Gastroesophageal sphincter (tissue), 4 donors: ENCODE measurements at places on chromosomes 11 and 22.

DNA sequence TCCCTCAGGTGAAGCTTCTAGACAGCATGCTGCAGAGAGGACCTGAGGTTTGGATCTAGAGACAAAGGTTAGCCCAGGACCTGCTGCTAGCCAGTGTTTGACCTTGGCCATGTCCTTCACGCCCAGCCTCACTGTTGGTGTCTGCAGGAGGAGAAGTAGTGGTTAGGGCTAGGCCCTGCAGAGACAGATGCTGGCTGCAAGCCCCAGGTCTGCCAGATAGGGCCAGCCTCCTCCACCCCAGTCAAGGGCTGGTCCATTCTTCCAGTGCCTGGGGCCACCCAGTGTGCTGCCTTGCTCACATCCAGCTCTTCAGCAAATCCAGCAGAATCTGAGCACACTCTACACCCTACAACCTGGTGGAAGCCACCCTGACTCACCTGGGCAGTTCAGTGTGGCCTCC is 21.5 kb upstream of the MIEF1 start:
- no peak for ATAC-seq
- H3K36me3 ChIP-seq: no peaks in the 10 kb centered on the region
- no peak overlapping the region for H3K27ac ChIP-seq
- H3K4me3 ChIP-seq: no peak overlapping the region

DNA sequence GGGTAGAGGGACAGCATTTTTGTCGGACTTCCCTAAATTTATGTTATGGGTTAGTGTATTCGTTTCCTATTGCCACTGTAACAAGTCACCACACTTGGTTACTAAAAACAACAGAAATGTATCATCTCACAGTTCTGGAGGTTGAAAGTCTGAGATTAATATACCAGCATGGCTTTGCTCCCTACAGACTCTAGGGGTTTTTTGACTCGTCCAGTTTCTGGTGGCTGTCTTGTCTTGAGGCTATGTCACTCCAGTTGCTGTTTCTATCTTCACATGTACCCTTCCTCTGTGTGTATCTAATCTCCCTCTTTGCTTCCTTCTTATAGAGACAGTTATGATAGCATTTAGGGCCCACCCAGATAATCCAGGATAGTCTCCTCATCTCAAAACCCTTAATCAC is 9.1 kb upstream of the CCDC179 start:
- H3K27me3 ChIP-seq: no peaks in the 10 kb centered on the region
- H3K27ac ChIP-seq: no peak overlapping the region
- H3K36me3 ChIP-seq: no peaks in the 10 kb centered on the region
- H3K4me1 ChIP-seq: no peaks in the 10 kb centered on the region
- H3K4me3 ChIP-seq: no peak overlapping the region

- ATAC-seq: no peak
- no peaks in the 10 kb centered on the region for H3K36me3 ChIP-seq
- H3K27ac ChIP-seq: no peak overlapping the region
- no peak overlapping the region for H3K4me3 ChIP-seq
Measured at GRCh38 chr11:15182372-15182771, 67.6 kb downstream of the INSC start.

GRCh38 chr11:120375076-120375475 is 38.9 kb downstream of the ARHGEF12 start:
- H3K36me3 ChIP-seq: no peaks in the 10 kb centered on the region
- H3K27ac ChIP-seq: no peak overlapping the region
- no peaks in the 10 kb centered on the region for H3K27me3 ChIP-seq
- no peak overlapping the region for H3K4me3 ChIP-seq
- H3K4me1 ChIP-seq: peaks cover 2% of the 10 kb centered on the region

GRCh38 chr11:117231842-117232091 is at the start of gene PCSK7:
TSS of gene PCSK7 (minus strand) at chr11:117232073. CDS start at chr11:117229844, 2,229 bp downstream.
- no peaks in the 10 kb centered on the region for H3K27me3 ChIP-seq
- peak within 1 kb of the TSS; percentile 98 for H3K27ac ChIP-seq
- no peaks in the 10 kb centered on the region for H3K4me1 ChIP-seq

DNA sequence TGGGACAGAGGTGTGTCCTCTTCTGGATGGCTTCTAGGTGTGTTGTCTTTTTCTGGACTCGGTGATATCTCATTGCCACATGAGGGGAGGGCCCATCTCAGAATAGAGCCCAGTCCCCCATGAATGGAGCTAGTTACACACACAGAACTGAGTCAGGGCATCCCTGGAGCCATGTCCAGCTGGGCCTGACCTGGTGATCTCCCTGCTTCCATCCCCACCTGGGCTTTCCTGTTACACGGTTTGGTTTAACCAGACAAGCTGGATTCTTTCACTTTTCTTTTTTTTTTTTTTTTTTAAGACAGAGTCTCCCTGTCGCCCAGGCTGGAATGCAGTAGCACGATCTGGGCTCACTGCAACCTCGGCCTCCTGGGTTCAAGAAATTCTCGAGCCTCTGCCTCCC is 6.1 kb upstream of the A4GALT start:
- no peaks in the 10 kb centered on the region for H3K36me3 ChIP-seq
- H3K27me3 ChIP-seq: no peaks in the 10 kb centered on the region
- ATAC-seq: no peak
- no peaks in the 10 kb centered on the region for H3K4me1 ChIP-seq
- no peak overlapping the region for H3K27ac ChIP-seq

- peaks cover 18% of the 10 kb centered on the region for H3K4me1 ChIP-seq
- ATAC-seq: no peak
- H3K4me3 ChIP-seq: no peak overlapping the region
Measured at GRCh38 chr11:61075891-61076290, 26.4 kb upstream of the CD5 start.

DNA sequence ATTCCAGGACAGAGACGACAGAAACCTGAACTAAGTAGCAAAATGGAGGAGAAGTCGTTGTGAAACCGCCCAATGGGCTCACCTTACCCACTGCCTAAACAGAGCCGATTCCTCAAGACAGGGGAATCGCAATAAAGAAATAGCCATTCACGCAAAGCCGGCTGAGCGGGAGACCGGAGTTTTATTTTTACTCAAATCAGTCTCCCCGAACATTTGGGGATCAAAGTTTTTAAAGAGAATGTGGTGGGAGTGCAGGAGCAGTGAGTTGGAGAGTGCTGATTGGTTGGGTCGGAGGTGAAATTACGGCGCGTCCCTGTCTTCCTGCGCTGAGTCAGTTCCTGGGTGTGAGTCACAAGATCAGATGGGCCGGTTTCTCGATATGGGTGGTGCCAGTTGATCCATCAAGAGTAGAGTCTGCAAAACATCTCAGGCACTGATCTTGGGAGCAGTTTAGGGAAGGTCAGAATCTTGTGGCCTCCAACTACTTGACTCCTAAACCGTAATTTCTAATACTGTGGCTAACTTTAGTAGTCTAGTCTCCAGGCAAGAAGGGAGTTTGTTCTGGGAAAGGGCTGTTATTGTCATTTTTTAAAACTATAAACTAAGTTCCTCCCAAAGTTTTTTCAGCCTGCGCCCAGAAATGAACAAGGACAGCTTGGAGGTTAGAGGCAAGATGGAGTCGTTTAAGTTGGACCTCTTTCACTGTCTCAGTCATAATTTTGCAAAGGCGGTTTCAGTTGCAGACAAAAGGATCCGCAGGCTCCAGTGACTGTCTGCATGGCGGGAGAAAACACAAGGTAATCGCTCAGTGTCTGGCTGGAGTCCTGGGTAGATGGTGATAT is 34.1 kb downstream of the OR4D9 start:
- H3K27ac ChIP-seq: no peak overlapping the region
- H3K4me3 ChIP-seq: no peak overlapping the region
- H3K36me3 ChIP-seq: no peaks in the 10 kb centered on the region
- H3K27me3 ChIP-seq: no peaks in the 10 kb centered on the region
- no peak for ATAC-seq

- no peak overlapping the region for H3K27ac ChIP-seq
- ATAC-seq: no peak
- H3K36me3 ChIP-seq: no peaks in the 10 kb centered on the region
- H3K4me1 ChIP-seq: no peaks in the 10 kb centered on the region
- no peak overlapping the region for H3K4me3 ChIP-seq
- peaks cover 3% of the 10 kb centered on the region for H3K27me3 ChIP-seq
Measured at GRCh38 chr11:80122211-80122610, 681.4 kb upstream of the TENM4 start.

DNA sequence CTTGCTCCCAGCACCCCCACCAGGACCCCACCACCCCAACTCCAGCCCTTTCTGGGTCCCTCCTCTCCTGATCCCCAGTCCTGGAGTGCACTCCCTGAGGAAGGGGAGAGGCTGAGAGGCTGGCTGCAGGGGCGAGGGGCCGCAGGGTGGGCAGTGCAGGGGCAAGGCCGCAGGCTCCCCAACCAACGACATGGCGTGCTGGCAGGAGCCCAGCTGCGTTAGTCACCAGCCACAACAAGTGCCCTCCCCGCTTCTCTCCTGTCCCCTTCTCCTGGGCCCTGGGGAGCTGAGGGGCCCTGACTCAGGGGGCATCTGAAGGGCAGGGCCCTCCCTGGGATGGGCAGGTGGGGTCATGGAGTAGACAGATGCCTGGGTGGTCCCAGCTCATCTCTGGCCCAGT is 2.3 kb downstream of the CABP7 start:
- no peak for ATAC-seq
- no peaks in the 10 kb centered on the region for H3K36me3 ChIP-seq
- no peak overlapping the region for H3K27ac ChIP-seq
- H3K4me1 ChIP-seq: peaks cover 22% of the 10 kb centered on the region
- H3K4me3 ChIP-seq: no peak overlapping the region

DNA sequence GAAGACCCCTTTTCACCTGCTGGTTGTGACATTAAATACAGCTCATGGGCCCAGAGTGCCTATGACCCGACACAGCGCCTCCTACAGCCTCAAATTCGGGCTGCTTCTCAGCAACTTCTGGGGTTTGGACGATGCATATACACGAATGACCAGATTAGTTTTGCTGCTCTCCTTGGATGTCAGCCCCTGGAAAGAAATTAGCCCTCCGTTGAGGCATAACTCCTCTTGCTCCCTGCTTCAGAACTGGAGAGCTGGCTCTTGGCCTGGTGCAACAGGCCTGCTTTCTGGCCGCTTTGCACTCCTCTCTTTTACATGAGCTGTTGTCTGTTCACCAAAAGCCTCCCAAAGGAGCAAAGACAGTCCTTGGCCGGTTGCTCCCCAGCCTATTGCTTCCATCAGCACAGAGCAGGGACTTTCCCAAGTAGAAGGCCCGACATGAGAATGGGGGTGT is 3.3 kb downstream of the TECTA start:
- H3K36me3 ChIP-seq: no peaks in the 10 kb centered on the region
- H3K27me3 ChIP-seq: no peaks in the 10 kb centered on the region
- peaks cover 16% of the 10 kb centered on the region for H3K4me1 ChIP-seq
- peak; percentile 64 for ATAC-seq

- H3K4me1 ChIP-seq: no peaks in the 10 kb centered on the region
- ATAC-seq: no peak
- no peak overlapping the region for H3K27ac ChIP-seq
- no peak overlapping the region for H3K4me3 ChIP-seq
Measured at GRCh38 chr22:49152939-49153770, 674.5 kb downstream of the BRD1 start.

- ATAC-seq: no peak
- peaks cover 89% of the 10 kb centered on the region for H3K36me3 ChIP-seq
- H3K27me3 ChIP-seq: no peaks in the 10 kb centered on the region
- H3K27ac ChIP-seq: no peak overlapping the region
Measured at GRCh38 chr11:3093281-3094191, 36.3 kb upstream of the CARS1 start.
